ENCODE measurements at places on chromosomes 5 and 9. TPM values are rescaled to one million over a fixed set of nuclear protein-coding genes. Genes with fewer than 3 reads are reported as not detected.
A peak's percentile ranks its signal among the peaks of the same experiment; 100 is the strongest.

The ELL2 gene
- total RNA-seq = 168 TPM

The ZCCHC10 gene
- 13.6 TPM for total RNA-seq

The THOC3 gene
- total RNA-seq = 20.5 TPM

The HAVCR2 gene
- total RNA-seq = 10.8 TPM

The IGFBPL1 gene
- total RNA-seq = not detected

The CERT1 gene
- total RNA-seq = 84.0 TPM

The MEIKIN gene
- total RNA-seq = not detected

The TNFSF8 gene
- total RNA-seq = 2.6 TPM

DNA sequence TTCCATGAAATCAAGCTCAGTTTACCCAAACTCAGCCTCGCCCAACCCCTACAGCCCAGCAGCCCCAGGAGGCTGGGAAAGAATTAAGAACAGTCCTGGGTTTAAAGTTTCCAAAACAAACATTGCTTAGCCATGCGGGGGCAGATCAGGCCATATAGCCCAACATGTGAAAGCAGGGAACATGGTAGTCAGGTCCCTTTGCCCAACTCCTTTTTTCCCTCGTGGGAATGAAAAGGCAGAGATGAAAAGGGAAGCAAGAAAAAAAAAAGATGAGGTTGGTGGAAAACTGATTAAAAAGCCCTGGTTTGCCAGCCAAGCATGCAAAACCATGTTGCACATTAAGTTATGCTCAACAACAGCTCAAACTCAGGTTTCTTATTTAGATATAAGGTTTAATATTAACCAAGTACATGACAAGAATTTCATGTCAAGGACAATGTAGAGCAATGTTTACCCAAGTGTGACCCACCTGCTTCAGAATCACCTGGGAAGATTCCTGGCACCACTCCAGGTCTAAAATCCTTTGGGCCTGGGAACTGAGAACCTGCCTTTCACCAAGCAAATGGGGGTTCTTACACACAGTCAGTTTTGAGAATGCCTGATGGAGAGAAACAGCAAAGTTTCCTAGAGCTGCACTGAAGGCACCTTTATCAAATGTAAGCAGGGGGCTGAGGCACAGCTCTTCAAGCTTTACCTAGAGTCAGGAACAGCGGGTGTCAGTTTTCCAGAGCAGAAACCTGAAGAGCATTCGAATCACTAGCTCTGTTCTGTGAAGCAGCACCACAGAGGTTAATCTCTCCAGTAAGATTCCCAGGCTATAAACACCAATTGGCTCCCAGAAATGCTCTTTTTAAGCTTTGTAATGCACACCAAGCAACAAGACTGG lies 1.7 kb downstream of the FREM1 start:
- H3K4me1 ChIP-seq = no peaks in the 10 kb centered on the region
- H3K36me3 ChIP-seq = no peaks in the 10 kb centered on the region

DNA sequence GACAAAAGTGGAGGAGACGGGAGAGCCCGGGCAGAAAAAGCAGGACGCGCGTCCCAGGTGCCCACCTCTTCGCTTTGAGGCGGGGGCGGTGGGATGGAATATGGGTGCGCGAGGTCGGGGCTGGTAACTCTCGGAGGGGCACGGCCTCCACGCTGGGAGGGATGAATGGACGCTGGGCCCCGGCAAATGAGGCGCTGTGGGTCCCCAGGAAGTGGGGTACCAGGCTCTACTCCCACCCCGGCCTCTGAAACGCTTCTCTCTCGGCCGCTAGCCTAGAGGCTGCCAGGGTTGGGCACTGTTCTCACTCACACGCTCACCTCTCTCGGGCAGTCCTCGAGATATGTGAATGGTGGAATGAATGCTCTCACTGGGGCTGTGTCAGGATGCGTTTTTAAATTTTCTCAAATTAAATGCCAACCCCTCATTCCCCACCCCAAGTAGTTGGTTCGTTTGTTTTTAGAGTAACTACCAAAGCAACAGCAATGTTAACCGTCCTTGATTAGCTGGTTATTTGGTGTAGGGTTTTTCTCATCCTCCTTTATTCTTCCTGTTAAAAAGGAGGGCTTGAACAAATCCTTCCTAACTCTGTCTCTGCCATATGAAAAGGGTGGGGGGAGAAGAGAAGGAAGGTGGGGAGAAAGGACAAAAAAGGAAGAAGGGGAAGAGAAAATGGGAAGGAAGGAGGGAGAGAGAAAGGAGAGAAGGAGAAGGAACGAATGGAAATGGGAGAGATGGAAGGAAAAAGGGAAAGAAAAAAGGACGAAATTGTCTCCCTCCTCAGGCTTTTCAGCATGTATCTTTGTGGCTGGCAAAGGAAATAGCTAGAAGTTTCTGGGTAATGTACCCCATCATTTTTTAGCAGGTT lies 1.3 kb upstream of the EBF1 start:
- peak overlapping the region; percentile 68 for H3K4me3 ChIP-seq
- DNase-seq = no peak
- no peaks in the 10 kb centered on the region for H3K36me3 ChIP-seq
- peaks cover 70% of the 10 kb centered on the region for H3K27me3 ChIP-seq

DNA sequence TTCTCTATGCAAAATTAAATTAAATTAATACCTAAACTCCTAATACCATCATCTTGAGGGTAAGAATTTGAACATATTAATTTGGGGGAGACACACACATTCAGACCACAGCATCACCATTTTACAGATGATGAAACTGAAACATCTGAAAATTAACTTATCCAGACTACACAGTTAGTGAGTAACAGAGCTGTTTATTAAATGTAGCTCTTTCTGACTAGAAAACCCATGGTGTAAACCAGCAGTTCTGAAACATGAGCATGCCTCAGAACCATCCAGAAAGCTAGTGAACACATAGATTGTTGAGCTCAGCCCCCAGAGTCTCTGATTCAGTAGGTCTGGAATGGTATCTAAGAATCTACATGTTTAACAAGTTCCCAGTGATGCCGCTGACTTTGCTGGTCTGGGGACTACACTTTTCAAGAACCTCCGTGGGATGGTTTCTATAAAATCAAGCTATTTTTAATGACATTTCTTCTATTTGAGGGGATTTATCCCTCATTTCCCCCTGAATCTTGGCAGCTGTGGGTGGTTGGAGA lies 113.5 kb downstream of the RORB start:
- DNase-seq = no peak
- H3K27ac ChIP-seq = no peak overlapping the region
- H3K4me1 ChIP-seq = no peaks in the 10 kb centered on the region
- no peaks in the 10 kb centered on the region for H3K36me3 ChIP-seq
- H3K4me3 ChIP-seq = no peak overlapping the region

GRCh38 chr5:72121052-72121779 lies 13.9 kb downstream of the MAP1B start:
- H3K36me3 ChIP-seq = no peaks in the 10 kb centered on the region
- no peaks in the 10 kb centered on the region for H3K27me3 ChIP-seq
- no peak overlapping the region for H3K4me3 ChIP-seq
- no peaks in the 10 kb centered on the region for H3K4me1 ChIP-seq
- no peak overlapping the region for H3K27ac ChIP-seq

- H3K4me3 ChIP-seq = no peak overlapping the region
- no peaks in the 10 kb centered on the region for H3K4me1 ChIP-seq
- peak; percentile 20 for DNase-seq
- H3K27me3 ChIP-seq = no peaks in the 10 kb centered on the region
- no peaks in the 10 kb centered on the region for H3K36me3 ChIP-seq
Measured at GRCh38 chr5:148776780-148777179, 49.6 kb upstream of the ADRB2 start.

DNA sequence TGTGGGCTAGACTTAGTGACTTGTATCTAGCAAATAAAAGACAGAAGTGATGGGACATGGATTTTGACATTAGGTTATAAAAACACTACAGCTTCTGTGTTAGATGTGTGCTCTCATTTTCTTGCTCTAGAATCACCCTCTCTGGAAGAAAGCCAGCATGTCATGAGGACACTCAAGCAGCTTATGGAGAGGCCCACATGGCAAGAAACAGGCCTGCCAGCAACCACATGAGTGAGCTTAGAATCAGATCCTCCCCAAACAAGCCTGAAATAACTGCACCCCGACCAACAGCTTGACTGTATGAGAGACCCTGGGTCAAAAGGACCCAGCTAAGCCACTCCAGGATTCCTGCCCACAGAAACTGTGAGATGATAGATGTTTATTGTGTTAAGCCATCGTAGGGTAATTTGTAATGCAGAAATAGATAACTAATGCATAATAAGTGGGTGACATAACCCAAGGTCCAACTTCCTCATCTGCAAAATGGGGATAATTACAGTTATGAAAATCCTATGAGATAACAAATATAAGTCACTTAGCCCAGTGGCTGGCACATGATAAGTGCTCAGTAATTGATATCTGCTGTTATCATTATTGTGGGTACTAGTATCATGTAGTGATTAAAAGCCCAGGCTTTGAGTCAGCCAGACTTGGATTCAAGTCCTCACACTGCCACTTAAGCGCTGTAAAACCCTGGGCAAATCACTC lies 86.5 kb downstream of the KLHL3 start:
- DNase-seq = no peak
- H3K4me3 ChIP-seq = no peak overlapping the region
- no peaks in the 10 kb centered on the region for H3K36me3 ChIP-seq
- H3K4me1 ChIP-seq = no peaks in the 10 kb centered on the region
- H3K27me3 ChIP-seq = no peaks in the 10 kb centered on the region

DNA sequence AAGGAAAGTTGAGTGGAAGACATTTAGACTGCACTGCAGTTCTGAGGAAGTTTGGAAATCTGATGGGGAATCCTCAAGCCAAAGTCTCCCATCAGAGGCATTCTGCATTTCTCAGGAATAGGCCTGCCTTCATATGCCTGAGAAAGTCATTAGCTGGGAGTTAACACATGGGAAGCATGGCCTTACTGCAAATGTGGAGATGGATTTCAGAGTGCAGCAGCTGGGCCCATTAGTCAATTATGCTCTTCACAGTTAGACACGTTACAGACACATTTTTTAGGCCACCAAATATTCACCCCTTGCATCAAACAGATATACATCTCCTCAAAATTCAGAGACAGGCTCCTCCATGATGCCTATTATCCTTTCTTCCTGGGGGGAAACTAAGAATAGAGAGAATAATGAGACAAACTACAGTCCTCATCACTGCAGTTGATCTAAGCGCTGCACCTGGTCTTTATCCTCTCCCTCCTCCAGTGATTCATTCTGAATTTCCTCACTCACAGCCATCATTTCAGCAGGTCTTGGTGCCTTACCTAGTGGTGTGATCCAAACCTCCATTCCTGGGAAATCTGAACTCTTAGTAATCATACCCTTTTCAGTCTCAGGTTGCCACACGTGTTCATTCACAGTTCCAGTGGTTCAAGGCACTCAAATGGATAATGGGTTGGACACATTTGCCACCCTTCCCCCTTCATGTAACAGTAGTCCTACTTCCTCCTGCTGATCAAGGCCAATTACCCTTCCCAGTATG lies 47.9 kb upstream of the PPP2CA start:
- H3K36me3 ChIP-seq = no peaks in the 10 kb centered on the region
- H3K4me3 ChIP-seq = no peak overlapping the region
- DNase-seq = no peak
- H3K4me1 ChIP-seq = no peaks in the 10 kb centered on the region
- no peak overlapping the region for H3K27ac ChIP-seq

- peaks cover 2% of the 10 kb centered on the region for H3K4me1 ChIP-seq
- DNase-seq = no peak
- no peaks in the 10 kb centered on the region for H3K27me3 ChIP-seq
- H3K4me3 ChIP-seq = no peak overlapping the region
- H3K27ac ChIP-seq = no peak overlapping the region
Measured at GRCh38 chr5:178462816-178463215, 127.4 kb downstream of the COL23A1 start.

- no peak for DNase-seq
- H3K27ac ChIP-seq = no peak overlapping the region
- no peaks in the 10 kb centered on the region for H3K4me1 ChIP-seq
- no peaks in the 10 kb centered on the region for H3K36me3 ChIP-seq
- no peak overlapping the region for H3K4me3 ChIP-seq
Measured at GRCh38 chr9:38339496-38339895, 53.0 kb upstream of the ALDH1B1 start.

GRCh38 chr9:119280740-119281485 lies 88.3 kb downstream of the BRINP1 start:
- no peaks in the 10 kb centered on the region for H3K4me1 ChIP-seq
- DNase-seq = no peak
- H3K27me3 ChIP-seq = no peaks in the 10 kb centered on the region
- H3K36me3 ChIP-seq = no peaks in the 10 kb centered on the region

DNA sequence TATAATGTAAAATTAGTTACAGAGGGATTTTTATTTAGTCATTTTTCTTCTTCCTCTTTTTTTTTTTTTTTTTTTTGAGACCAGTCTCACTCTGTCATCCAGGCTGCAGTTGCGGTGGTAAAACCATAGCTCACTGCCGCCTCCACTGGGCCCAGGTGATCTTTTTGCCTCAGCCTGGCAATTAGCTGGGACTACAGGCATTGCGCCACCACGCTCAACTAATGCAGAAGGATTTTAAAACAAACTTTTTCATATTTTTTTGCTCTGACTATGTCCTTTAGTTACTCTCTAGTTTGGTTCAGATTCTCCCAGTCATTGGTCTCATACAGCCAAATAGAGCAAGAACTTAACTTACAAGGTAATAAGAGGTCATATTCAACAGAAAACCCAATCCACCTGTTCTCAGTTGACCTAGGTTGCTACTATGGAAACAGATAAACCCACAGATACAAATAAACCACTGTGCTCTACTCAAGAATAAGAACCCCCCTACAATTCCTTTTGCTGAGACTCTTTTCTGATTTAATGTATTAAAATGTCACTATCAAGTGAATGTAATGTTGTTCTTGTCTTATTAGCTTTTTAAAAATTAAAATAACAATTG lies 50.1 kb upstream of the TTC39B start:
- no peak overlapping the region for H3K4me3 ChIP-seq
- no peaks in the 10 kb centered on the region for H3K36me3 ChIP-seq
- H3K27ac ChIP-seq = no peak overlapping the region
- H3K27me3 ChIP-seq = no peaks in the 10 kb centered on the region
- DNase-seq = no peak
- no peaks in the 10 kb centered on the region for H3K4me1 ChIP-seq

DNA sequence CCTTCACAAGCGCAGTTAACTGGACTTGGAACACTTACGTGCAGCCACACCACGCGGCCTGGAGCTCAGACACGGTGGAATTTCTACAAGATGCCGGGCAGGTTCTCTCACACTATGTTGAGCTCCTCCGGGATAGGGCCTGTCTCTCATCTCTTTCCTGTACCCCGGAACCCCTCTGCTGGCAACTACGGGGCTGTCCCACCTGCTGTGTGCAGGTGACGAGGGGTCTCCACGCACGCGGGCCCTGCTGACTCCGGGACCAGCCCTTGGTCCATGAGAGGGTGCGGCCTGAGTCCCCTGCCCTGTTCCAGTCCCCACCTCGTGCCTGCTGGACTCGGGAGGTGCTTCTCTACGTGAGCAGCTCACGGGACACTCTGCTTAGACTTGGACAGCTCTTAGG lies 40.1 kb downstream of the SLC6A3 start:
- DNase-seq = no peak
- no peak overlapping the region for H3K27ac ChIP-seq

Measured in breast epithelium (tissue), 4 donors.